Right lung (tissue), 10 donors: ENCODE measurements at places on chromosomes 6 and 20. TPM values are rescaled to one million over a fixed set of nuclear protein-coding genes. Genes with fewer than 3 reads are reported as not detected.

DNA sequence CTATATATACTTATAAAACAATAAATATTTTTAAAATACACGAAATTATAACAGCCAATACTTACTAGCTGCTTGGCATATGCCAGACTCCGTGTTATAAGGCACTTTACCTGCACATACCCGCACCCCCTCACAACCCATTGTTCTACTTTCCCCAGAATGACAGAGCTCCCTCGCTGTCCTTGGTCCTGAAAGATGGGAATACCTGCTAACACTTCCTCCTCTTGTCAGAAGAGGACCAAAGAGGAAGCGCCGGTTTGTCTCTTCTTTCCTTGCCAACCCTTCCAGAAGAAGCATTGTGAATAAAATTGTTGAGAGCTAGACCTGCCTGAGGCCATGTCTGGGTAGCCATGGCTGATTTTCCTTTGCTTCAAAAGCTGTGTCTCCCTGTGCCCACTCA lies 149.3 kb downstream of the PTPRT start:
- no peak for DNase-seq

The TXLNB gene
- 1.8 TPM for polyA plus RNA-seq

GRCh38 chr6:80523531-80523997 lies 417.1 kb downstream of the BCKDHB start:
- DNase-seq = no peak

DNA sequence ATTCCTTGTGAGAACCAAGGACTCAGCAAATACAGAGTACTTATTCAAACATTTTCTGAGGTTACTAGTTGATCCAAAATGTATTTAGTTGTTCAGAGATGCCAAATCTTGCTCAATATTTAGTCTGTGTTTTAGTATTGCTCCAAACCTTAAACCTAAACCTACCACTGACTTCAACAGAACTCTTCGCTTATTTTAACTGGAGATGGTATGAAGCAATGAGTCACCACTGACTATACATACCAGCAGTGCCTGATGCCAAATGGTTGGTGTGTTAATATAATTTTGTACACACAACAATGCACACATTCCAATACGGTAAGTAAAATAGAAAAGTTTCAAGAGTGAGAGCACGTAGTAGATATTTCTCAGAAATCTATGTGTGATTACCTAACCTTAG lies 1.9 kb upstream of the SPTLC3 start:
- DNase-seq = no peak

The LIN28B gene
- polyA plus RNA-seq = 0.27 TPM

- DNase-seq = no peak
Observed at GRCh38 chr6:346386-347030, 45.0 kb upstream of the IRF4 start.

DNA sequence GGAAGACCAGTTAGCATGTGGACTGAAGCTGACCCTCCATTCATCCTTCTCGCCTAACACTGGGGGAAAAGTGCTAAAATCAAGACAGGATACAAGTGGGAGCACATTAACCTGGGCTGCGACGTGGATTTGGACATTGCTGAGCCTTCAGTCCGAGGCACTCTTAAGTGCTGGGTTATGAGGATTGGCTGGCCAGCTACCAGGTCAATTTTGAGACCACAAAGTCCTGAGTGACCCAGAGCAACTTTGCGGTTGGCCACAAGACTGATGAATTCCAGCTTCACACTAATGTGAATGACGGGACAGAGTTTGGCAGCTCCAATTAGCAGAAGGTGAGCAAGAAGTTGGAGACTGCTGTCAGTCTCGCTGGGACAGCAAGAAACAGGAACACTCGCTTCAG lies 20.7 kb downstream of the FUCA2 start:
- no peak for DNase-seq

GRCh38 chr20:48242623-48243022 lies 457.3 kb upstream of the SULF2 start:
- no peak for DNase-seq

The OR2H1 gene
- not detected for polyA plus RNA-seq

GRCh38 chr6:11288065-11288464 lies 55.6 kb upstream of the NEDD9 start:
- DNase-seq = no peak

The CLPSL1 gene
- polyA plus RNA-seq = not detected

DNA sequence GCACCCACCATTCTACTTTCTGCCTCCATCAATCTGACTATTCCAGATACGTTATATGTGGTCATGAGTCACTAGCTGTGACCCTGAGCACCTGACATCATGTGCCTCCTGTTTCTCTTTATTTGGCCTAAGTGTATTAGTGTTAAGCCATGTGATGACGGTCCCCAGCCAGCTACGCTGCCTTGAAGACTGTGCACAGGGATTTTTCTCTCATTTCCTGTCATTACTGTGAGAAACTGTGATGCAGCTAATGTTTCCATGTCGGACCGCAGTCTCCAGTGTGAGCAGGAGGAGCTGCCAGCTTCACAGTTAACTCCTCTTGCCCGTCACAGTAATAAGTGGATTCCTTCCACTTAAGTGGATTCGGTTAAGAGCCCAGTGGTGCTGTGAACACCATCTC lies 9.9 kb upstream of the SPATS1 start:
- DNase-seq = no peak

DNA sequence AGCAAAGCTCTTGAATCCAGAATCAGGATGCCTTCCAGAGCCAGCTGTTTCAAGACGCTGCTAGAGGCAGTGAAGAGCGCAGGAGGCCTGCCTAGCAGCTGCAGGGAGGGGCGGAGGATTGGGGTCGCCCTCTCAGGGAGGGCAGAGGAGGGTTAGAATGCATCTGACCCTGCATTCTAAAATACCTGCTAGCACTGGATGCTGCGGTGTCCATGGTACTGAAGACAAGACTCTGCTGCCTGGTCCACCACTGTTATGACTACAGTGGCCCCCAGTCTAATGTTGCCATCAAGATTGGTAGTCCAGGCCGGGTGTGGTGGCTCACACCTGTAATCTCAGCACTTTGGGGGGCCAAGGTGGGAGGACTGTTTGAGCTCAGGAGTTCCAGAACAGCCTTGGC lies 193.7 kb upstream of the PROKR2 start:
- DNase-seq = no peak

DNA sequence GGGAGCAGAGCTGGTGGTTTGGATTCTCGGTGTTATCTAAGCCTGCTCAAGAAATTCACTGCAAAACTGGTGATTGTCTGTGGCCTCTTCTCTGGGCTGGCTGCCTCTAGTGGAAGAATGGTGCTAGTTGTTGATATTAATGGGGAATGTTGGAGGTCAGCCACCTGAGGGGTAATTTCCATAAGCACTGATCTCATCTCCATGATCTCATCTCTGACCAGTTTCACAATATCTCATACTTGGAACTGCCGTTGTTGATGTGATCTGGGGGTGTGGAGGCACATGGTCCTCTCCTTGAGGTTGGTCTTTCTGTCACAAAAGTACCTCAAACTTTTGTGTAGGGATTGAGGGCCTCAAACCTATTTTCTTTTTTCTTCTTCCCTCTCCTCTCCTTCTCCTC lies 102.6 kb downstream of the CD109 start:
- DNase-seq = no peak

DNA sequence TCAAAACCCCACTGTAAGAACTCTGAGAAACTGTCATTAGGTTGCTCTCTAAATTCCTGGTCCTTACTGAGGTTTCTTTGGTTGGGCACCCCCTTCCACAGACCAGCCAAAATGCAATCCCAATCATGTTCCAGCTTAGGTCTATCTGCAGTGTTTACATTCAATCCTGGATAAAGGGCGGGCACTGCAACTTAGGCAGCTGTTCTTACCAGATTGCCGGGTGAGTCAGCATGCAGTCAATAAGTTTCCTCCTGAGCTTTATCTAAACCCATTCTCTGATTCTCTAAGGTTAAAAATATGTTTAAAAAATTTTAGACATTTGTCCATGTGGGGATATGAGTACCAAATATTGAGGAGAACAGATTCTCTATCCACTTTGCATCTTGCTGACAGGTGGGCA lies 197.8 kb downstream of the HAO1 start:
- no peak for DNase-seq

GRCh38 chr6:10968776-10969175 lies 75.3 kb downstream of the ELOVL2 start:
- no peak for DNase-seq

GRCh38 chr20:46575394-46575793 lies 24.9 kb upstream of the OCSTAMP start:
- no peak for DNase-seq

- DNase-seq = no peak
Observed at GRCh38 chr6:20919677-20920385, 385.6 kb downstream of the CDKAL1 start.

The SRF gene
- 20.5 TPM for polyA plus RNA-seq

The CASS4 gene
- polyA plus RNA-seq = 21.2 TPM

- no peak for DNase-seq
Observed at GRCh38 chr6:130815200-130816071, 11.8 kb upstream of the SMLR1 start.

DNA sequence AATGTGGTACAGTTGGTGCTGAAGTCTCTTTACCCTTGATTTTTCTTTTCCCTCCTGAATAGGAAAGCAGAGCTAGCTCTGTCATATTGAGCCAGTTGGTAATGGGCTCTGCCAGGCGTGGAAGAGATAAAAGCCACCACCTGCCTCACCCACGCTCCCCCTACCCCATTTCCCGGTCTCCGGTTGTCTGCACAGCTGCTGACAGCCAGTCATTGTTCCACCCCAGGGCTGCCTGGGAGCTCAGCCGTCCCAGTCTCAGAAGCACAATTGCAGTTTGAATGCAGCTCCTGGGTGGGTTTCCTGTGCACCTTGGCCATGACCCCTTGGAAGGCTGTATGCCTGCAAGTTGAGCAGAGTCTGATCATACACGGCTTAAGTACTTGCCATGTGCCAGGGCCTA lies 675.2 kb upstream of the FLRT3 start:
- DNase-seq = no peak

- DNase-seq = no peak
Observed at GRCh38 chr6:163151212-163151611, 263.3 kb upstream of the QKI start.

The FOXF2 gene
- 78.3 TPM for polyA plus RNA-seq

- no peak for DNase-seq
Observed at GRCh38 chr6:112407101-112407590, 60.0 kb downstream of the RFPL4B start.

The MAFB gene
- 8.7 TPM for polyA plus RNA-seq

The UBD gene
- 1.6 TPM for polyA plus RNA-seq

- no peak for DNase-seq
Observed at GRCh38 chr6:106197441-106197840, 111.3 kb downstream of the PRDM1 start.

DNA sequence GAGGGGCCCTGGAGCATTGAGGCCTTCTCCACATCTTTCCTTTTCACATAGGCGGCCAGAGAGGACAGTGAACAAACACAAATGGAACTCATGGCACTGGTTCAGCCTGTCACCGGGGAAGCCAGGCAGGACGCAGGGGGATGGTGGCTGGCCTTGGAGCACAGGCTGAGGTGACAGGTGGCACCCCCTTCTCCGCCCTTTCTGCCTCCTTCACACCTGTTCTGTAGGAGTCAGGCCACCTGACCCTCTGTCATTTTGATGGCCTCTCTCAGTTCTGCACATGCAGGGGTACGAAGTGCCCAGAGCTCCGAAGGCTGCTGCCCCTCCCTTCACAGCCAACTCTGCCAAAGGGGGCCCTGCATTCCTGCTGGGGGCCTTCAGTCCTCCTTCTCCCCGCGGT lies 60.8 kb downstream of the CD40 start:
- no peak for DNase-seq

DNA sequence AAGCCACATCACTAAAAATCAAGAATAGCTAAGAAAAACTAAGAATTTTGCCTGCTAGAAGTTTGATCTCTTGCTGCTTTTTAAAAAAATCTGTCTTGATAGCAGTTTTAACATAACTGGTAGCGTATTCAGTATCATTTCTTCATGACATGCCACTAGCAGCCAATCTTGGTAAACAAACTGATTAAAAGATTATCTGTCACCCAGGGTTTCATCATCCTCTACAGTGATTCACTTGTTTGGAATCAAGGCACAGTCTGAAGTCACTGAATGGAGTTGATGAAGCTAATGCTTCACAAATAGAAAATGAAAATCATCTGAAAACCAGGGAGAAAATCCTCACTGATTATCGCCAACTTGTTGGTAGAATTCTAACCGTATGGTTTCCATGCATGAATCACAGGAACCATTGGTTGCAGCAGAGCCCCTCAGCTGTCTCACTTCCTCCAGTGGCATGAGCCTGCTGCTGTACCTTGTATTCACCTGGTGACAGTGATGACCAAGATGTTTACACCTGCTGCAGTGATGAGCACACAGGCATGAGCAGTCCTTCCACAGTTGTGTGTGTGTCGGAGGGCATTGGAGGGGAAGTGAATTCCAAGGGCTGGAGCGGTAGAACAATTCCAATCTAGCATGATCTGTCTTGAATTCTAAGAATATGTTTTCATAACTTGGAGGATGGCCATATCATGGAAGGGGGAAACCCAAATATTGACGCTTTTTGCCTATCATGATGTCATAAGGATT lies 275.0 kb downstream of the KHDC1L start:
- DNase-seq = no peak

GRCh38 chr6:91970700-91971099 lies 1383.8 kb upstream of the MAP3K7 start:
- DNase-seq = no peak

- no peak for DNase-seq
Observed at GRCh38 chr6:1945235-1945832, 300.1 kb downstream of the GMDS start.

The RAET1E gene
- polyA plus RNA-seq = 0.24 TPM

The BYSL gene
- 23.5 TPM for polyA plus RNA-seq

DNA sequence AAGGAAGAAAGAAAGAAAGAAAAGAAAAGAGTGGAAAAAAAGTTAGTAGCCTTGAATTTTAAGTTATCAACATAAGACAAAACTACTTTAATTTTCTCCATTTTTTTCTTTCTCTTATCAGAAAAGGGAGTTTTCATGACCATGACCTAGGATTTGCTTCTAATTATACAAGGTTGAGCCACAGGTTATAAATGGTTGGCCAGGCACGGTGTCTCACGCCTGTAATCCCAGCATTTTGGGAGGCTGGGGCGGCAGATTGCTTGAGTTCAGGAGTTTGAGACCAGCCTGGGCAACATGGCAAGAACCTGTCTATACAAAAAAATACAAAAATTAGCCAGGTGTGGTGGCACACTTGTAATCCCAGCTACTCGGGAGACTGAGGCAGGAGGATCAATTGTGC lies 7.8 kb upstream of the MTRES1 start:
- no peak for DNase-seq

DNA sequence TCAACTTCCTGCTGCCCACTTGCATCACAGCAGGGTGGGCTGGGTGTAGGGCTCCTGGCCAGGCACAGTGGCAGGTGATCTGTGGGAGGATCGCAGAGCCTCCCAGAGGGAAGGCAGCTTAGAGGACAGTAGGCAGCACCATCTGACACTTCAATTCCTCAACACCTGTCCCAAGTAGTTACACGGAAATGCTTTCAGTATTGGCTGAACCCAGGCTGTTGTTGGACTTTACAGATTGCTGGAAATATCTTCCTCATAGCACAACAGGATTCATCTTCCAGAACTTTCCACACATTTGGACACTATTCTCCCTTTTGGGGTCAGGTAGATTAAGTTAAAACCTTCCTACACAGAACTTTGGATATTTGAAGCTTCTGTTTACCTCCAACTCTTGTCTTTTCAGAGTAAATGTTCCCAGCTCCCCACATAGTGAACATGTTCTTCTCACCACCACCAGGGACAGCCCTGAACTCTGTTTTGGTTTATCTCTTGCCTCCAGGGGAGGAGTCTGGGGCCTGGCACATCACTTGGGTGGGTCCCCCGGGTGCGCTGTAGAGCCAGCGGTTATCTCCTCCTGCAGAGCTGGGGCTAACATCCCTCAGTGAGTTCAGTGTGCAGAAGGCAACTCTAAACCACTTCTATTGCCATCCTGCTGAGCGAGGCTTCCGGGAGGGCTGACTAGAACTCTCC lies 3.5 kb upstream of the SLC22A2 start:
- DNase-seq = no peak

- no peak for DNase-seq
Observed at GRCh38 chr20:49785852-49786175, 26.8 kb upstream of the SLC9A8 start.
